NCI-H2171 (cell line): ENCODE measurements at places on chromosomes 11 and 22.

GRCh38 chr11:115761348-115761747, 257.1 kb upstream of the CADM1 start:
- DNase-seq: no peak

DNA sequence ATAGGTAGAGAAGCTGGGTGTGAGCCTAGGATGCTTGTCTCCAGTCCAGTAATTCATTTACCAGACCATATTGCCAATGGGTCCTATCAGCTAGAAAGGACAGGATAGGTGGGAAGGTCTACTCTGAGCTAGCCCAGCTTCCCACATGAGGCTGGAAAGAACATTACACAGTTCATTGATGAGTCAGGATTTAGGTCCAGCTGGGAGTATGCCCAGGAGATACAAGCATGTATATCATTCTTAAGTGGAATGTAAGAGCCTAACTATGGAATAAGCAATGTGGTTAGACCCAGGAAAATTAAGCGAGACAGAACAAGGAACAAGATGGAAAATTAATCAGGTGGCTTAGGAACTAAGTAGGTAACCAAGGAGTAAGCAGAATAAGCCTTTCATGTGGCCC, 59.0 kb upstream of the TBCEL start:
- DNase-seq: no peak

- DNase-seq: no peak
Observed at GRCh38 chr11:76313913-76314740, 66.8 kb downstream of the THAP12 start.

DNA sequence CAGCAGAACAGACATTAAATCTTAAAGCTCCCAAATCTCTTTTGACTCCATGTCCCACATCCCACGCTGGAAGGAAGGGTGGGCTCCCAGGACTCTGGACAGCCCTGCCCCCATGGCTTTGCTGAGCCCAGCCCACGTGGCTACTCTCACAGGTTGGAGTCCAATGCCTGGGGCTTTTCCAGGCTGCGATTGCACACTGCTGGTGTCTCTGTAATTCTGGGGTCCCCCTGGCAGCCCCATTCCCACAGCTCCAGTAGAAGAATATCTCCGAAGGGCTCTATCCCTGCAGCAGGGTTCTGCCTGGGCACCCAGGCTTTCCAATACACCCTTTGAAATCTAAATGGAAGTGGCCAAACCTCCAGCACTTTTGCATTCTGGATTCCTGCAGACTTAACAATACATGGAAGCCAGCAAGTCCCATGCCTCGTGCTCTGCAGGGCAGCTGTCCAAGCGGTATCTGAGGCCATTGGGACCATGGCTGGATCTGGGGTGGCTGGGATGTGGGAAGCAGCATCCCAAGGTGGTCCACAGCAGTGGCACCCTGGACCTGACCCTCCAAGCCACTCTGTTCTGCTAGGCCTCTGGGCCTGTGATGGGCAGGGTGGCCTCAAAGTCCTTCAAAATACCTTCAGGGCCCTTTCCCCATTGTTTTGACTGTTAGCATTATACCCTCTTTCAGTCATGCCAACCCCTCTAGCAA, 47.9 kb upstream of the TH start:
- DNase-seq: no peak

DNA sequence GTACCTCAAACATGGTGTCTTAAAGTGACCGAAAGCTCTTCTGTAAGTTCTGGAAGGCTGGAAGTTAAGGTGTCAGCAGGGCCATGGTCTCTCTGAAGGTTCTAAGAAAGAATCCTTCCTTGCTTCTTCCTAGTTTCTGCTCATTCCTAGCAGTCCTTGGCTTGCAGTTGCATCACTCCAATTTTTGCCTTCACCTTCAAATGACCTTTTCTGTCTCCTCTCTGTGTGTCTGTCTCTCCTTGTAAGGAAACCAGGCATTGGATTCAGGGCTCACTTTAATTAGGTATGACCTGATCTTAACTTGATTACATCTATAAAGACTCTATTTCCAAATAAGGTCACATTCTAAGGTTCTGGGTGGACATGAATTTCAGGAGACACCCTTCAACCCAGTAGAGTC, 8.7 kb downstream of the AASDHPPT start:
- no peak for DNase-seq

DNA sequence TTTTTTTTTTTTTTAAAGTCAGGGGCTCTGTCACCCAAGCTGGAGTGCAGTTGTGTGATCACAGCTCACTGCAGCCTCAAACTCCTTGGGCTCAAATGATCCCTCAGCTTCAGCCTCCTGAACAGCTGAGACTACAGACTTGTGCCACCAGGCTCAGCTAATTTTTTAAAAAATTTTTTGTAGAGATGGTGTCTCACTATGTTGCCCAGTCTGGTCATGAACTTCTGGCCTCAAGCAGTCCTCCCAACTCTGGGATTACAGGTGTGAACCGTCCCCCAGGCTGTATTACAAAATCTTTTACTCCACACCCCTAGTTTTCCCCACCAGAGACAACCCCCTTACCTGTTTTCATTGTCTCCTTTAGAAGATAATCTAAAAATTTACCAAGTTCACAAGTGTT, 1.9 kb downstream of the CCDC117 start:
- DNase-seq: no peak

- DNase-seq: no peak
Observed at GRCh38 chr22:39693943-39694500, 123.5 kb downstream of the CACNA1I start.
